ENCODE measurements at places on chromosomes 6 and 20.

GRCh38 chr6:3319610-3320200 lies 61.0 kb downstream of the PSMG4 start:
- DNase-seq = no peak

GRCh38 chr20:8133851-8134451 lies 1.9 kb downstream of the PLCB1 start:
- DNase-seq = no peak

DNA sequence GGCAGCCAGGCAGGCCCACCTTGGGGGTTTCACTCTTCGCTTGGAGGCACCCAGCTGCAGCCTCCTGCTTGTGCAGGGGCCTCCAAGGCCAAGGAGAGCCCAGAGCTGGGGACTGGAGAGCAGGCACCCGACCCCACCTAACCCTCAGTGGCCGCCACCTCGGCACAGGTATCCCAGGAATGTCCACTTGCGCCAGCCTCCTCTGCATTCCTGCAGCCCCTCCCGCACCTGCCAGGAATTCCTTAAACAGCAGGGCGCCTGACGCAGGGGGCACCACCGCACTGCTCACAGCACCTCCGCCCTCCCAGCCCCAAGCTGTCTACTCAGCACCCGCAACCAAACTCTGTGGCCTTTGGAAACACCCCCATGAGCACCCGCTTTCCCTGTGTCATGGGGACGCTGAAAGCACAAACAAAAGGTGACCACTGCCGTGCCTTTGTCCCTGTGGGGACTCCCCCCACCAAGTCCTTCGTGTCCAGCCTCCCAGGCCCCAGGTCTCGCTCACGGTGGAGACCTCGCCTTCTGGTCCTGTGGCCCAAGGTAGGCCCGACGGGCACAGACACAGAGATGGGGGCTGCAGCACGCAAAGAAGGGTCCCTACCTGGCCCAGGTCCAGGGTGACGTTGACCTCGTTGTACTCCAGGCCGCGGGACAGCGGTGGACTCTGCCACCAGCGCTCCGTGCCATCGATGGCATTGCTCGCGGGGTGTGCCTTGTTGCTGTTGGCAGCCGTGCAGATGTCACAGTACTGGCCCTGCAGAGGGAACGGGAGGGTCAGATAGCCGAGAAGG lies 5.1 kb downstream of the LAMA5 start:
- no peak for DNase-seq

DNA sequence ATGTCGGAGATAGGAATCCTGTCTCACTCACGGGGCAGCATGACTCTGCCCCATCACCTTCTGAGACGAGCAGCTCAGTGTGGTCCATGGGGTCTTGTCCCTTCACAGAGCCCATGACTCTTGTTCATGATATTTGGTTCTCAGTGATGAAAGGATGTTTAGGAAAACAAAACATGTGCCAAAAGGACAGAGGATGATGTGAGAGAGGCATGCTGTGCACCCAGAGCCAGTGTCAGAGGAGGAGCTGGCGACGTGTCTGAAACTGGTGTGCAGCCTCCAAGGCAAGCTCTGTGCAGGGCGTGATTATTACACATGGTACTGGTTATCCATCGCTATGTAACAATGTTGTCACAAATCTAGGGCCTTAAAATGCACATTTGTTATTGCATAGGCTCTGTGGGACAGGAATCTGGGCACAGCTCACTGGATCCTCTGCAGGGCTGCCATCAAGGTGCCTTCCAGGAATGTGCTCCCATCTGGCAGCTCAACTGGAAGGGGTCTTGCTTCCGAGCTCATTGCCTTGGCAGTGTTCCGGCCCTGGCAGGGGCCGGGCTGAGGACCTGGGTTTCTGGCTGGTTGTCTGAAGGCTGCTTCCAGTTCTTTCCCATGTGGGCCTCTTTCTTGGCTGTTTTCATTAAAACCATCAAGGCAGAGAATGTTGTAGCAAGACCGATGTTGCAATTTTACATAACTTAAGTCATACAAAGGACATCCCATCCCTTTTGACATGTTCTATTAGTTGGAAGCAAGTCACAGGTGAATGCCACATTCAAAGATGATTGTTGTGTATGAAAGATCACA lies 175.4 kb downstream of the ERMARD start:
- no peak for DNase-seq

GRCh38 chr6:38187811-38188590 lies 368.5 kb downstream of the ZFAND3 start:
- DNase-seq = no peak
